ENCODE measurements at places on chromosomes 3 and 15.

- no peak for DNase-seq
These were observed 13.3 kb upstream of the LRRC15 start for GRCh38 chr3:194382892-194383223.

GRCh38 chr3:138686771-138687221 lies 78.2 kb downstream of the FAIM start:
- no peak for DNase-seq

DNA sequence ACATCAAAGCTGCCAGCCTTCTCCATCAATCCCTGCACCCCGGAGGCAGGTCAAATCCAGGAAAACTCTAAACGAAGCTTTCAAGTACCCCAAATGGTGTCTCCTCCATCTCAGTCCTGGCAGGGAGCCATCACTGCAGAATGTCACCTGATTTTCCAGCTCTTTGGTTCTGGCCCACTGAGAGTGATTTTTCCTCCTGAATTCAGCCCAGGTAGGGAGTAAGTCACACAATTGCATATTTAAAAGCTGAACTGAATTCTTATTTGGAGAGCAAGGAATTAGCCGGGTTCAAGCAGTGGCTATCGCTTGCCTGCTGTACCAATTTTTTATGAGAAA lies 5.3 kb downstream of the RFTN1 start:
- DNase-seq = no peak

DNA sequence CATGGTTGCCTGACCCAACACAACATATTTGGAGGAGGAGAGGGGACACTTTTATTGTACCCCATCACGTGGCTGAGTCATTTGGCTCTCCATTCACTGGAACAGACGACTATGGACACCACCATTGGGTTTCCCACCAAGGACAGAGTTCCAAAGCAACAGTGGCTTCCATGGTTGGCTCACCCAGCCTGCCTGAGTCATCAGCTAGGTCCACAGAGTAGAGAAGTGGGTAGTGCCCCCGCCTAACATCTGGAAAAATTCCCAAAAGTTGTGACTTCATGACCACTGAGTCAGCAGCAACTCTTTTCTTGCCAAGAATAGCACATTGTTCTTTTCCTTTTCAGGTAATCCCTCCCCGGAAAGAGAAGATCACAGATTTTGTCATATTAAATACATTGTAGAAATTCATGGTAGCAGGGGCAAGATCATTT lies 3.0 kb upstream of the PPP1R2 start:
- no peak for DNase-seq

- no peak for DNase-seq
These were observed 66.1 kb downstream of the EPHA3 start for GRCh38 chr3:89173546-89173945.
